ENCODE measurements at places on chromosomes 11 and 22.

- DNase-seq = no peak
Observed at GRCh38 chr22:45226503-45227186, 14.0 kb downstream of the KIAA0930 start.

DNA sequence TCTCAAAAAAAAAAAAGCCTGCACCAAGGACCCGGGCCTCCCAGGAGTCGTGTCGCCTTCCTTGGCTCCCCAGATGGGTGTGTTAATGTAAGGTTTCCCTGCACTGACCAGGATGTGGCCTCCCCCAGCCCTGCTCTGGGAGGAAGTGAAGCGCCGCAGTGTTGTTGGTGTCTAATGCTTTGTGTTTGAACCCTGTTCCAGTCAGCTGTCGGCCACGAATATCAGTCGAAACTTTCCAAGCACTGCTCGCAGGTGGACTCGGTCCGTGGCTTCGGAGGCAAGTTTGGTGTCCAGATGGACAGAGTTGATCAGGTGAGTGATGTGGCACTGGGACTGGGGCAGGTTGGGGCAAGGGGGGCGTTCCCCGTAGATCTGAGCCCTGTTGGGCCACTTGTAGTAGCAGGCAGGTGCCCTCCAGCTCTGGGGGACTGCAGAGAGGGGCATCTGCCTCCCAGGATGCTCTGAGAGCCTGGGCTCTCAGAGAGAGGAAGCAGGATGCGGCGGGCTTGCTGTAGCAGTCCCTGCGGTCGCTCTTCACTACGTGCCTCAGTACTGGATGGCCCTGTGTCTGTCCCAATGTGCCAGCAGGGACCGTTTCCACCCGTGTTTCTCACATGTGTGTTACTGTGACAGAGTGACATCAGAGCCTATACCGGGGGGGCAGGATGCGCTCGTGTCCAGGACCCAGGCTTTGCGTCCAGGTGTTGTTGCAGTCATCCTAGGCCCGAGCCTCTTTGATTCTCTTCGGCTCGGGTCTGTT lies 16.2 kb downstream of the CTTN start:
- DNase-seq = no peak

- DNase-seq = no peak
Observed at GRCh38 chr11:64752175-64752970, 7.4 kb downstream of the PYGM start.

GRCh38 chr11:80096736-80097135 lies 655.9 kb upstream of the TENM4 start:
- peak; percentile 84 for DNase-seq

DNA sequence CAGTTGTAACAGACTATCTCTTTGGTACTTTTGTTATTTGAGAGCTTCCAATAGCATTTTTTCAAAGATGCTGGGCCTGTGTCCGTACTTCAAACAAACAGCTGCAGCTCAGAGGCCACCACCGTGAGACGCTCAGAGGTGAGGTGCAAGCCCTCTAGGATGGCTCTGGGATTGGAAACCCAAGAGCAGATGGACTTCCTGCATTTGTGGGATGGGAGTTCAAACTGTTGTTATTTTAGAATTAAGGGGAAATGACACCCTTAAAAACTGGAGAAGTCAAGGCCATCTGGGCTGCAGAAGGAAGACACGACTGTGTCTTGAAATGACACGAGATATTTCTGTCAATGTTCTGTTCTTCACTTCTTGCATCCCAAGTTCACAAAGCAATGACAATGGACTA lies 9.2 kb upstream of the IL10RA start:
- DNase-seq = no peak

- DNase-seq = no peak
Observed at GRCh38 chr11:33722590-33723234, 13.5 kb downstream of the CD59 start.

DNA sequence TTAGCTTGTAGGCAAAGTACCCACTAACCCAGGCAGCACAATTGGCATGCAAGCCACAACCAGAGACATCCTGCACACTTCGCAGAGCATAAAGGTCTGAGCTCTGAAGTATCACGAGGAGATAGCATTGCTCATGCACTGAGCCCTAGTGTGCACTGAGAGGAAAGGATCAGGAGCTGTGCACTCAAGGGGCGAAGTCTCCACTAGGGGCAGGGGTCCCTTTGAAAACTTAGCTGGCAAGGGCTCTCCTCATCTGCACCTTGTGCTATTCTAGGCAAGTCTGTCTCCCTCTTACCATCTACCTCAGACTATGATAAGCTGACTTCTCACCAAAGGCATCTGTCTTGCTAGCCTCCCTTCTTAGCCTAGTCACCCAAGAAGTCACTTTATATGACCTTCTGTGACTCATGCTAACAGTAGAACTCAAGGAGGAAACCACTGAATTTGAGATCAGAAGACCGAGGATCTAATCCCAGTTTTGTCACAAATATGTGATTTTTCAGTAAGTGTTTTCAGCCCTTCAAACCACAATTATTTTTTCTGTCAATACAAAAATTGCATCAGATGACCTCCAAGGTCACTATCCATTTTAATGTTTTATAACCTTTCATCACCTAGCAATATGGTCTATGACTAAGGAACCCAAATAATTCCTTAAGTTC lies 1078.0 kb downstream of the NTM start:
- DNase-seq = peak; percentile 76

DNA sequence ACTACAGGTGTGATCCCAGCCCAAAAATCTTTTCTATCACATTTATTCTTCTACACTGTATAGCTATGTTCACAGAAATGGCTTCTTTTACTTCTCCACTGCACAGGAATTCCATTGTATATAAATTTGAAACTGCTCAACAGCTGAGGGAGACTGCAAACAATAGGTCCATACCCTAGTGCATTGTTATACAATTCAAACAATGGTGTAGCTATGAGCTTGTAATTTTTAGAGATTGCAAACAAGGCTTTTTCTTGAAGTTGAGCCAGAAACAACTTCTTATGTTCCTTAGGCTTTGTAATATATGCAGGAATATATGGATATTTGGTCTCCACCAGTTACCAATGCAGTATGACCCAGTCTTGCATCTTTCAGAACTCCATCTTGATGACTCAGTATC lies 19.5 kb upstream of the SIK3 start:
- no peak for DNase-seq

DNA sequence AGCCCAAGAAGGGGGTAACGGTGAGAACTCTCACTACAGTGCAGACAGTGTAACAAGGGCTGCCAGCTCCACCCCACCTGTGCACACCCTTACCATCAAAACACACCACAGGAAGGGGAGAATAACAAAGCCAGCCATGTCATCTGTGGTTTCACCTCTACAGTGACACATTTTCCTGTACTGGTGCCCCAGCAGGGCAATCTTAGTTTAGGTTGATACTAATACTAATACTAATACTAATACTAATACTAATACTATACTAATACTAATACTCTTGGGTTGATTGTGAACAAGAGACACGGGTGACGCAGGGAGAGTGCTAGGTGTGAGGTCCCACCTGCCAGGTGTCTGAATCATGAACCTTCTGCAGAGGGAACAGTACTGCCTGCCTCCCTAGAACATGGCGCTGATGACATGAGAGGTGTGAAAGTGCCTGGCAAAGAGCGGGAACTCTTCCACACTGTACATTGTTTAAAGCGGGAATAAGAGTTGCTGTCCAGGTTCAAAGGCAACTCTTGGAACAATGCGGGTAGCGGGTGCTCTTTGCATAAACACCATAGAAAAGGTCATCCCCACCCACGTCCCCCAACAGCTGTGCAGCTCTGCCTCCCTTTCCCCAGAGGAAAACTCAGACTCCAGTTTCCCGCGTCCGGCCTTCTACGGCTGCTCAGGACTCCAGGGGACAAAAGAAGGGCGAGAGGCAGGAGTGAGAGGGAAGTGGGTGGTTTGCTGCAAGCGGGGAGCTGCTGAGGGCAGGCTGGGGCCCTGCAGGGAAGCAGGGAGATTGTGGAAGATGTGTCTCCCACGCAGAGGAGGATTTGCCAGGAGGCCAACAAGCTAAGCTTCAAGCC lies 25.0 kb upstream of the TMPRSS4 start:
- no peak for DNase-seq
